ENCODE measurements at places on chromosomes 7 and 10.
A peak's percentile ranks its signal among the peaks of the same experiment; 100 is the strongest.

- DNase-seq = no peak
These were observed 701.5 kb downstream of the GRID1 start for GRCh38 chr10:85665078-85665477.

- DNase-seq = no peak
These were observed 178.7 kb upstream of the PRSS58 start for GRCh38 chr7:142436601-142437000.

DNA sequence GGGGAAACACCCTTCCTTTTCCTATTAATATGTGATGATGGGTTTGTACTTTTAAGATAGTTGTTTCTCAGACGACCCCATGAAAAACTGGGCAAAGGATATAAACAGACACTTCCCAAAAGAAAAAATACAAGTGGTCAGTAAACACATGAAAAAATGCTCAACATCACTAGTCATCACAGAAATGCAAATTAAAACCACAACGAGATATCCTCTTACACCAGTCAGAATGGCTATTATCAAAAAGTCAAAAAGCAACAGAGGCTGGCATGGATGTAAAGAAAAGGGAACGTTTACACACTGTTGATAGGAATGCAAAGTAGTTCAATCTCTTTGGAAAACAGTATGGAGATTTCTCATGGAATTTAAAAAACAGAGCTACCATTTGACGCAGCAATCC lies 111.4 kb upstream of the ZEB1 start:
- no peak for DNase-seq

DNA sequence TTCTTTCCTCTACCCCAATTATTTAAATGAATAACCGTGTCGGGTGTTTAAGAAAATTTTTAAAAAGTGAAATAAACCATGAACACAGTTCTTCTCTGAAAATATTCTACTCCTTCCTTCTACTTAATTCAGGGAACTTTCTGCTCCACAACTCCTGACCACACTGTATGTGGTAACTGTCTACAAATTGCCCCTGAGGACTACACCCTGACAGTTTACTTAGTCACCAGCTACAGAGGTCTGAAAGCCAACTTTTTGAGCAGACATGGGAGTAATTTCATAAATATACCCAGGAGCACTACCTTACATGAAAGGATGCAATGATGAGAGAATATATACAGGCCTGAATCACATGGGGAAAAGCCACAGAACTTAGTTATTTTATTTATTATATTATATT lies 523.2 kb upstream of the SORCS1 start:
- DNase-seq = no peak

DNA sequence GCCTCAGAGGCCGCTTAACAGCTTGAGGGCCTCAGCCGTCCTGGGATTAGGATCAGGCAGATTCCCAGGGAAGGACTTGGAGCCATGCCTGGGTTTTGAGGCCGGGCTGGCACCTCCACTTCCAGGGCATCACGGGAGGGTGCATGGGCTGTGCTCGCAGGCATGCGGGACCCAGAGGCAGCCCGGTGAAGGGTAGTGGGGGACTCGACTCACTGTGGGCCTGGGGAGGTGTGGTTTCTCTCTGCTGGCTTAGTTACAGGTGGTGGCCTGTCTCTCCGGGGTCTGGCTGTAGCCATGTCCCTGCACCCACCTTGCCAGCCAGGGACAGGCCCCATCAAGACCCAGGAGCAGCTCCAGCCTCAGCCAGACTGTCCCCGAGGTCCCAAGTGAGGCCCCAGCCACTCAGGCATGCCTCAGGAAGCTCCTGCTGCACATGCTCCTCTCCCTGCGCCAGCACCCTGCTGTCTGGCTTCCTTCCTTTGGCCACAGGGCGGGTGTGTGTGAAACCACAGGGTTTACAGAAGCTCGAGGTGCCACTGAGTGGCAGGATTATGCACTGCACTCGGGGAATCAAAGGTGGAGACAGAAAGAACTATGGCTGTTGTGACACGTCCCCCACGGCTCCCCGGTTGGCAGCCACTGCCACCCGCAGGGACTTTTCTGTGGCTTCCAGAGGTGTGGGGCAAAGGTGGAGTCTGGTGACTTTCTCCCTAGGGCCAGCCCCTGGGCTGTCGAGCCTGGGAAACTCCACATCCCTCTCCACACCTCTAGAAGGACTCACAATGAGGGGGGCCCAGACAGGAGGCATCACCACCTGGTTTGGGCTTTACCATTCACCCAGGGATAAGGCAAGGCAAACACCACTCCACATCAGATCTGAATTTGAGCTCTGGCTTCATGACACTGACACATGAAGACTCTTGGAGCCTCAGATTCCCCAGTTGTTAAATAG lies 19.7 kb downstream of the GOLGA7B start:
- DNase-seq = peak; percentile 83

GRCh38 chr7:27922907-27923641 lies 183.1 kb downstream of the TAX1BP1 start:
- no peak for DNase-seq
